Activated CD4-positive, alpha-beta memory T cell treated with anti-CD3 and anti-CD28 coated beads, Interleukin-2, amount 10 ng/mL, durations not matched to agents 7 days and 5 days (primary cell): ENCODE measurements at places on chromosomes 2 and 18. TPM values are rescaled to one million over a fixed set of nuclear protein-coding genes. Genes with fewer than 3 reads are reported as not detected.

GRCh38 chr18:23616258-23616657 is 30.0 kb upstream of the NPC1 start:
- peaks cover 5% of the 10 kb centered on the region for H3K4me1 ChIP-seq
- peaks cover 38% of the 10 kb centered on the region for H3K27me3 ChIP-seq
- H3K36me3 ChIP-seq, result no peaks in the 10 kb centered on the region
- H3K4me3 ChIP-seq, result no peak overlapping the region
- no peak for DNase-seq

DNA sequence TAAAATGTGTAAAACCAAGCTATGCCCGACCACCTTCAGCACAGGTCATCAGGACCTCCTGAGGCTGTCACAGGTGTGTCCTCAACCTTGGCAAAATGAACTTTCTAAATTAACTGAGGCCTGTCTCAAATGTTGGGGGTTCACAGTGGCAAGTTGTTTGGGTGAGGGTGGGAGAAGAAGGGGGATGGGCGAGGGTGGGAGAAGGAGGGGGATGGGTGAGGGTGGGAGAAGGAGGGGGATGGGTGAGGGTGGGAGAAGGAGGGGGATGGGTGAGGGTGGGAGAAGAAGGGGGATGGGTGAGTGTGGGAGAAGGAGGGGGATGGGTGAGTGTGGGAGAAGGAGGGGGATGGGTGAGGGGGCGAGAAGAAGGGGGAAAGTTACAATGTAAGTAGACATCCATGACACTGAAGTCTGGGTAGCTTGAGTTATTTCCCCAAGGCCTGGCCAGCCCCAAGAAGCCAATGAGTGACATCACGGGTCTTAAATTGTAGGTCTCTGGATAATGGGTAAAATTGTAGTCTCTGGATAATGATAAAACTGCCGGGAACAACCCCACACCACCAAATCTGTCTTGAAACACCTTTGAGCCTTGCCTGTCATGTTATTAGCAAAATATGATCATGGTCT is 56.3 kb downstream of the TIMM21 start:
- H3K4me1 ChIP-seq, result no peaks in the 10 kb centered on the region
- no peaks in the 10 kb centered on the region for H3K36me3 ChIP-seq
- no peak overlapping the region for H3K4me3 ChIP-seq
- no peak overlapping the region for H3K27ac ChIP-seq
- no peak for DNase-seq
- H3K27me3 ChIP-seq, result no peaks in the 10 kb centered on the region

GRCh38 chr2:223232285-223232684 is 180.3 kb downstream of the KCNE4 start:
- DNase-seq, result no peak
- no peaks in the 10 kb centered on the region for H3K36me3 ChIP-seq
- no peaks in the 10 kb centered on the region for H3K4me1 ChIP-seq
- no peak overlapping the region for H3K4me3 ChIP-seq

GRCh38 chr2:136081582-136082210 is 36.3 kb downstream of the CXCR4 start:
- peaks cover 9% of the 10 kb centered on the region for H3K4me1 ChIP-seq
- no peak overlapping the region for H3K4me3 ChIP-seq
- no peaks in the 10 kb centered on the region for H3K27me3 ChIP-seq
- H3K36me3 ChIP-seq, result peaks cover 11% of the 10 kb centered on the region

Gene INO80D
- 26.5 TPM for total RNA-seq

DNA sequence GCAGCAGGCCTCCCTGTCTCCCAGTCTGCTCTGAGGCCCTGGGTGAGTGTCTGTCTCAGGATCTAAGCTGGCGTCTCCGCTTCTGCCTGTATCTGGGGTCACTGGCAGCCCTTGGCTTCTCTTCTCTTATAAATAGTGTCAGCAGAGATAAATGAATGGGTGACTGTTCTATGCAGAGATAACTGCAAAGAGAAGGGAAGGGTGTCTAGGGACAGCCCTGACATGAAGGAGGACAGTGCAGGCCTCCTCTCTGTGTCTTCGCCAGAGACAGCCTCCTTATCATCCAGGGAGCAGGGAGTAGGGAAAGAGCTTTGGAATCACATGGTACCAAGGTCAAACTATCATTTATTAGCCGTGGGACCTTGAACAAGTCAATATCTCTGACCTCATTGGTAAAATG is 28.3 kb upstream of the GMPPA start:
- H3K4me3 ChIP-seq, result no peak overlapping the region
- H3K27me3 ChIP-seq, result no peaks in the 10 kb centered on the region
- no peak overlapping the region for H3K27ac ChIP-seq
- no peak for DNase-seq

- H3K4me1 ChIP-seq, result no peaks in the 10 kb centered on the region
- no peak overlapping the region for H3K27ac ChIP-seq
- H3K36me3 ChIP-seq, result no peaks in the 10 kb centered on the region
- no peak overlapping the region for H3K4me3 ChIP-seq
- no peaks in the 10 kb centered on the region for H3K27me3 ChIP-seq
Measured at GRCh38 chr2:95303191-95303919, 6.2 kb downstream of the KCNIP3 start.

DNA sequence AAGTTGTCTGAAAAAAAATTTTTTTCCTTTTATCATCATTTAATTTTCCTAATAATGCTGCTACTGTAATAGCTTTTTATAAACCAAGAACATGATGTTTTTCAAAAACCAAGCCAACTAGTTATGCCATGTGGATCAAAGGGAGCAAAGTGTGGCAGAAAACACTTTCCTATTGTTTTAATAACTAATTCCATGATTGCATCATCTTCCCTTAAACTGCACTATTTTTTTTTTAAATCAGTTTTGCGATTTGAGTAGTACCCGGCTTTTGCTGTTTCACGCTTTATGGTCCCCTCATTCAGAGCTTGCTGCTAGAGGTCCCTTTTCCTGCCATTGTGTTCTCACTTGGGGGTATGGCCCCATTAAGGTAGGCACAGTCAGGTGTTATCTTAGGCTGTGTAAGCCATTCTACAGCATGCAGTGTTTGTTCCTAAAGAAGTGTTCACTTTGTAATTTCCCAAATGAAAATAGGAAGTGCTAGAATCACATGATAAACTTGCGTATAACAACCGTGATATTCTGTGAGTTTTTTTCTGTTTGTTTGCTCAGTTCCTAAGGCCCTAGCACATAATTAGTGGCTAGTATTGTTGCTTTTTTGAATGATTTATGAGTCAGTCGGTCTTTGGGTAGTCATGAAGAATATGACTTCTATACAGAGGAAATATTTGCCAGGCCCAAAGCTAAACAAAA is 225.8 kb downstream of the PTGR3 start:
- no peak overlapping the region for H3K27ac ChIP-seq
- H3K4me3 ChIP-seq, result no peak overlapping the region
- H3K27me3 ChIP-seq, result no peaks in the 10 kb centered on the region
- no peaks in the 10 kb centered on the region for H3K36me3 ChIP-seq

Gene CD302
- 0.50 TPM for total RNA-seq

DNA sequence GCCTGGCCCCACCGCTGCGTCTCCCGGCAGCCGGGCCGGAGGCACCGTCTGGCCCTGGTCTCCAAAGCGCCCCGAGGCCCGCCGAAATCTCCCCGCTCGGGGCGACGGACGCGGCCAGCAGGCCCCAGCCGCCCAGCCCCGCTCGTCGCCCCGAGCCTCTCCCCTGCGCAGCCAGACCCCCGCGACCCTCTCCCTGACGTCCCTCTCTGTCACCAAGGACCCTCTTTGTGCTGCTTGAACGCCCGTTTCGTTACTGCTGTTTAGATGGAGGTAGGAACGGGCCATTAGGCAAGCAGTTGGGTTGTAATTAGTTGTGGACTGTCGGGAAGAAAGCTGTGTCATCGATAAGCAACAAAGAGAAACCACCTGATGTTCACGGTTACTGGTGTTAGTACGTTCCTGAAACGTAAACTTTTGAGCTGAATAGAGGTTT is 686 bp downstream of the UBXN4 start:
- H3K27ac ChIP-seq, result peak overlapping the region; percentile 100
- peaks cover 34% of the 10 kb centered on the region for H3K36me3 ChIP-seq
- peak overlapping the region; percentile 98 for H3K4me3 ChIP-seq
- no peaks in the 10 kb centered on the region for H3K27me3 ChIP-seq
- DNase-seq, result no peak
- H3K4me1 ChIP-seq, result peaks cover 38% of the 10 kb centered on the region
